GM23338 (cell line): ENCODE measurements at places on chromosomes 2 and 18. TPM values are rescaled to one million over a fixed set of nuclear protein-coding genes. Genes with fewer than 3 reads are reported as not detected.

- H3K4me3 ChIP-seq: no peak overlapping the region
- H3K4me1 ChIP-seq: peaks cover 7% of the 10 kb centered on the region; the same call in 1 of the 2 replicates
- H3K27me3 ChIP-seq: no peaks in the 10 kb centered on the region
- no peaks in the 10 kb centered on the region for H3K36me3 ChIP-seq
- H3K27ac ChIP-seq: no peak overlapping the region
Observed at GRCh38 chr2:143786026-143786765, 657.0 kb downstream of the ARHGAP15 start.

DNA sequence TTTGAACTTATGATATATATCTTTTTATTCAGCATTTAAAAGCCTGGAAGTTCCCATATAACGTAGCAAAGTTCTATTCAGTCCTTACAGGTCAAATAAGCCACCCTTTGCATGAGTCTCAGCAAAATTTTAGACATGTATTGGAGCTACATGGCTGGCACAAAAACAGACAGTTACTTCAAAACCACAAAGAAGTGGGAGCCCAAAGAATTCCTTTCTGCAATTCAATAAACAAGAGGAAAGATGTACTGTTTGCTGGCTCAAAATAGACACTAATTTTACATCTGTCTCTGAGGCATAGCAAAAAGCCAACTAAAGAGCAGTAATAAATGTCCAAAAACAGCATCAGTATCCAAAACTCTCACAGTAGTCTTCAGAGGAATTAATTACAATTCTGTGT is 87.0 kb downstream of the ZEB2 start:
- DNase-seq: no peak
- no peaks in the 10 kb centered on the region for H3K27me3 ChIP-seq
- no peaks in the 10 kb centered on the region for H3K36me3 ChIP-seq
- H3K4me1 ChIP-seq: peaks cover 16% of the 10 kb centered on the region
- no peak overlapping the region for H3K27ac ChIP-seq
- H3K4me3 ChIP-seq: no peak overlapping the region

DNA sequence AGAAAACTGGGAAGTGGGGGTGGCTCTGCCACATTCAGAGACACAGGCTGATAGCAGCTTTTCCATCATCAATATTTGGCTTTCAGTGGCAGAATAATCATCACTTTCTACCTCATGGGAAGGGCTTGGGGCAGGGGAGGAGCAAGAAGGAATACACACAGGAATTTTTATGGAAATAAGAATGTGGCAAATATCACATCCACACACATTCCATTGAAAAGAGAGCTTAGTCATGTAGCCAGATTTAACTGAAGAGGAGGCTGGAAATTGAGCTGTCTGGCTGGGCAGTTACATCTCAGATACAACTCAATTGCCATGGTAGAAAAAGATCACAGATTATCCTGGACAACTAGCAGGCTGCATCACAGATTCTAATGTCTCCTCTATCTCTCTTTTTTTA is 1474.0 kb upstream of the ACVR2A start:
- no peaks in the 10 kb centered on the region; the same call in 1 of the 2 replicates for H3K36me3 ChIP-seq
- H3K27ac ChIP-seq: no peak overlapping the region
- no peaks in the 10 kb centered on the region for H3K27me3 ChIP-seq
- H3K4me3 ChIP-seq: no peak overlapping the region
- no peak for DNase-seq
- H3K4me1 ChIP-seq: 0 out of 2 replicates have a peak, but pooled peaks cover 4% of the 10 kb centered on the region

GRCh38 chr18:741931-742512 is 29.6 kb upstream of the ENOSF1 start:
- no peaks in the 10 kb centered on the region for H3K27me3 ChIP-seq
- DNase-seq: peak; percentile 53
- H3K4me1 ChIP-seq: no peaks in the 10 kb centered on the region
- peaks cover 35% of the 10 kb centered on the region for H3K36me3 ChIP-seq
- no peak overlapping the region for H3K4me3 ChIP-seq

DNA sequence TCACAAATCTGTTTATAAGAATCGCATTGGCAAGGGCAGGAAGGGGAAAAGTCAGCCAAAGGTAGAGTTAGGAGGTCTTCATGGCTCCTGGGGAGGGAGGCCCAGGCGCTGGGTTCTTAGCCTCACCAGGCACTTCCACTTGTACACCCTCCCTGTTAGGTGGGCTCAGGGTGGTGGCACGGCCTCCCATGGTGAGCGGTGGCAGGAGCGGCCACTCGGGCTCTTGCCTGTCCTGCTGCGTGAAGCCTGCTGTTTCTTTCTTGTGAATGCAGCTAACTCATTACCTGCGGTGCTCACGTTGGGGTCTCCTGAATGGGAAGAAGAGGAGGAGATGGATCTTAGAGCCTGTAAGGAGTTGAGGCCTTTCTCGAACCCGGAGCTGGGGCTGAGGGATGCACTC is 40.8 kb downstream of the TOGARAM2 start:
- no peaks in the 10 kb centered on the region for H3K27me3 ChIP-seq
- no peak for DNase-seq
- H3K36me3 ChIP-seq: no peaks in the 10 kb centered on the region
- no peaks in the 10 kb centered on the region for H3K4me1 ChIP-seq
- no peak overlapping the region for H3K27ac ChIP-seq

- no peak for DNase-seq
- no peaks in the 10 kb centered on the region for H3K4me1 ChIP-seq
- no peaks in the 10 kb centered on the region for H3K36me3 ChIP-seq
- H3K27ac ChIP-seq: no peak overlapping the region
Observed at GRCh38 chr2:19540739-19541525, 182.5 kb upstream of the OSR1 start.

GRCh38 chr2:64466478-64467085 is 12.6 kb downstream of the LGALSL start:
- H3K36me3 ChIP-seq: no peaks in the 10 kb centered on the region
- no peak overlapping the region for H3K4me3 ChIP-seq
- DNase-seq: no peak
- no peak overlapping the region for H3K27ac ChIP-seq
- H3K27me3 ChIP-seq: no peaks in the 10 kb centered on the region

DNA sequence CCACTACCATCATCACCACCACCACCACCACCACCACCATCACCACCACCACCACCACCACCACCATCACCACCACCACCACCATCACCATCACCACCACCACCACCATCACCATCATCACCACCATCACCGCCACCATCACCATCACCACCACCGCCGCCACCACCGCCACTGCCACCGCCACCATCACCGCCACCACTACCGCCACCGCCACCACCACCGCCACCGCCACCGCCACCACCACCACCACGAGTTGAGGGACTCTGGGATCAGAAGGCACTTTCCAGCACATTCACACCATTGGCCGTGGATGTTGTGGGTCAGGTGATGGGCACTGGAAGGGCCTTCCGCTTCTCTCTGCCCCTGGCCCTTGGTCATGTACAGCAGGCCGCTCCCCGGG is 48.8 kb downstream of the ODC1 start:
- no peaks in the 10 kb centered on the region for H3K4me1 ChIP-seq
- no peak overlapping the region for H3K4me3 ChIP-seq
- no peaks in the 10 kb centered on the region for H3K27me3 ChIP-seq
- no peaks in the 10 kb centered on the region for H3K36me3 ChIP-seq

- no peaks in the 10 kb centered on the region for H3K36me3 ChIP-seq
- H3K4me3 ChIP-seq: no peak overlapping the region
- H3K27ac ChIP-seq: no peak overlapping the region
Observed at GRCh38 chr2:236745420-236746210, 176.0 kb downstream of the ACKR3 start.

DNA sequence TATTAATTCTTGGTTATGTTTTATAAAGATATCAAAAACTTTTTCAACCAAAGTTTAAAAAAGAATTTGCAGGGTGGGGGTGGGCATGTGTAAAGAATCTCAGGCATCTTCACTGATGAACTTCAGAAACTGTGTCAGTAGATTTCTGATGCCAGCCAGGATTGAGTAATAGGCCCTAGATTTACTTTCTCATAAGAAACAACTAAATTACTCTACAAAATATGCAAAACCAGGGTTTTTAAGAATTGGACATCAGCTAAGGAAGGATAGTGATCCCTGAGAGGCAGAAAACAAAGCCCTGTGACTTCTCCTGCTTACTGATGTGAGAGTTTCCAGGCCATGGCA is 11.9 kb upstream of the IL1R1 start:
- no peak overlapping the region for H3K27ac ChIP-seq
- H3K4me3 ChIP-seq: no peak overlapping the region
- H3K27me3 ChIP-seq: no peaks in the 10 kb centered on the region
- H3K36me3 ChIP-seq: no peaks in the 10 kb centered on the region

DNA sequence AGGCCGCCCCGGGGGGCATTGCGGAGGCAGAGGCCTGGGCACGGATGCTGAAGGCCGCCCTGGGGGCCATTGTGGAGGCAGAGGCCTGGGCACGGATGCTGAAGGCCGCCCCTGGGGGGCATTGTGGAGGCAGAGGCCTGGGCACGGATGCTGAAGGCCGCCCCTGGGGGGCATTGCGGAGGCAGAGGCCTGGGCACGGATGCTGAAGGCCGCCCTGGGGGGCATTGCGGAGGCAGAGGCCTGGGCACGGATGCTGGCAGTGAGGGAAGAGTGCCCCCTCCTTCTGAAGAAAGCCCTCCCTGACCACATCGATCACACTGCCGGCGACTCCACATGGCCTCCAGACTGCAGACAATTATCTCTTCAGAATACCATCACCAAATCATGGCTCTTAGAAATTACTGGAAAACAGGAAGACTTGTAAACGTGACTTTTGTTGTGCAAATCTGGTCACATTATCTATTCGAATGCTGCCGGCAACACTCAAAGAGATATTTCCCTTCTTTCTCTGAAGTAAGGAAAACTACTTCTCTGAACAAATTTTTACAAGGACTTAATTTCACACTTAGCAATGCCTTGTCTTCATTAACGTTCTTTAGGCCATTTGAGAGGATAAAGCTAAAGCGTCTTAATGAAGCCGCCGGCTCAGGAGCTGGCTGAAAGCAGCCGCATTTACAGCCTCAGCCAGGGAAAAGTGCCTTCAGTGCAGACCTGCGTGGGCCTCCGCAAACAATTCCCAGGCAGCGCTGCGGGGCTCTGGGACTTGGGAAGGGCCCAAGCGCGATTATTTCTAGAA is 18.1 kb upstream of the SNTG2 start:
- DNase-seq: peak; percentile 55
- no peaks in the 10 kb centered on the region for H3K36me3 ChIP-seq
- H3K27ac ChIP-seq: peak overlapping the region; percentile 8; the same call in 1 of the 2 replicates
- peaks cover 13% of the 10 kb centered on the region; the same call in 1 of the 2 replicates for H3K4me1 ChIP-seq
- no peak overlapping the region for H3K4me3 ChIP-seq
- H3K27me3 ChIP-seq: peaks cover 5% of the 10 kb centered on the region

The ALKAL2 gene
- 4.5 and 6.4 TPM in 2 replicates for total RNA-seq

The SLC16A14 gene
- total RNA-seq: 2.7 and 4.0 TPM in 2 replicates

The AMER3 gene
- total RNA-seq: 0.49 and 0.62 TPM in 2 replicates
